Activated naive CD4-positive, alpha-beta T cell (primary cell): ENCODE measurements at places on chromosomes 2 and 18.

- DNase-seq: no peak
These were observed 82.0 kb downstream of the THNSL2 start for GRCh38 chr2:88252111-88252510.

DNA sequence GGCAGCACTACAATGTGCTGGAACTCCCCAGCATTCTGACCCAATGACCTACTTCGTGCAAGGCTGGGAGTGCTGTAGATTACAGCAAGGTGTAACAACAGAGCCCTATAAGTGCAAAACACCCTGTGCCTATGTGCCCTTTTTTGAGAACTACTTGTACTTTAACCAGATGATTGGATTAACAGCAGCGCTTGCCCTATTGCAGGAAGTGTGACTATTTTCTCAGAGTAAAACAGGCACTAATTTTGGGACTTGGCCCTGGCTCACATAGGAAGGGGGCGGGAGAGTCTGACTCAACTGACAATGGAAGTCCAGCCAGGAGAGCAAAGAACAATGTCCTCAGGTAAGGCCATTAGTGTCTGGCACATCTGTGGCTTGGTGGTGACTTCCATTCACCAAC, 35.6 kb upstream of the RNF125 start:
- no peak for DNase-seq

DNA sequence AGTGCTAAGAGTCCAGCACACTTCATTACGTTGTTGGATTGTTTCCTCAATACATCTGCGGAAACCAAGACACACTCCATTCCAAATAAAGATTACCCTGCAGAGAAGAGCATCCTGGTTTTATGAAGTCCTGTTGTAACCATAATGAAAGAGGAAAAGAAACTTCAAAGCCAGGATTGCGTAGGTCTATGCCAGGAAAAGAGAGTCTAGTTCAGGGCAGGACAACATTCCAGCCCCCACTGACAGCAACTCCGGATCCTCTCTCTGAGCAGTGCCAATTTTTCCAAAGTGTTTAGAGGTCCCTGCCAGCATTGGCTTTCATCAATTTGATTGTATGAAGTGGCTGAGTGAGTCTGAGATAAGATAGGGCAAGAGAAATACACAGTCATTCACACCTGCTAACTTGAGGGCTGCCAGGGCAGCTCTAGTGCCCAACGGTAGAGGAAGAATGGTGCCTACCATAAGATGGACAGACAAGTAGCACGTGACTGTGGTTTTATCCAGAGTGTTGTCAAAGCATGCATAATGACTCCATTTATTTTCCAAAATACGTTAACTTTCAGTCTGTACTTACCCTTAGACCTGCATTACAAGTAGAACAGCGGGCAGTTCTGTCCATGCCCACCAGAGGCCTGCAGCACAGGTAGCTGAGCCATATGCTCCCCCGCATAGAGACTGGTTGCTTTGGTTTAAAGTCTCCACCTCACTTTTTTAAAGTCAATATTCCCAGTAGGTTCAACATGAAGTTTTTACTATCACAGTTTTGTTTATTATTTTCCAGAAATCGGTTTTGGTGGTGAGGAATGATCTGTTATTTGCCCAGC, 23.7 kb downstream of the PIEZO2 start:
- DNase-seq: no peak

GRCh38 chr2:32242331-32242730, 22.4 kb downstream of the NLRC4 start:
- DNase-seq: no peak

DNA sequence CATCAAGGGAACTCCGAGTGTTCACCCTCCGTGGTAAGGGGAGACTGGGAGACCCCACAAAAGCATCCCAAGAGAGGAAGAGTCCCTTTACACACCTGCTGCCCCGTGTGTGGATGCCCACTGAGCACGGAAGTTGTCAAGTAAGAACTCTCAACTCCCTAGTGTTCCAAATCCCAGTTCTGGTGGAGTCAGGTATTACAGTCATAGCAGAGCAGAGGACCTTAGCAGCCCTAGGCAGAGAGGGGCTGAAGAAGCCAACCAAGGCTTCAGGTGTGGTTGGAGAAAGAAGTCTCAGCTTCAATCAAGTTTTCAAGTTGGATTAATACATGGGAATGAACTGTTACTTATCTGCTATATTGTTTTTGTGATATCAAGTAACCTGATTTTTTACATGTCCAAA, 512.5 kb downstream of the RNF144A start:
- no peak for DNase-seq
